Stimulated activated CD8-positive, alpha-beta memory T cell treated with anti-CD3 and anti-CD28 coated beads, Interleukin-7, amount 100 ng/mL, for 4 hours (primary cell): ENCODE measurements at places on chromosomes 13 and 19.

GRCh38 chr19:8030960-8031359 lies 21.6 kb upstream of the CCL25 start:
- no peak for DNase-seq

GRCh38 chr13:67408798-67409197 lies 178.7 kb upstream of the PCDH9 start:
- no peak for DNase-seq

DNA sequence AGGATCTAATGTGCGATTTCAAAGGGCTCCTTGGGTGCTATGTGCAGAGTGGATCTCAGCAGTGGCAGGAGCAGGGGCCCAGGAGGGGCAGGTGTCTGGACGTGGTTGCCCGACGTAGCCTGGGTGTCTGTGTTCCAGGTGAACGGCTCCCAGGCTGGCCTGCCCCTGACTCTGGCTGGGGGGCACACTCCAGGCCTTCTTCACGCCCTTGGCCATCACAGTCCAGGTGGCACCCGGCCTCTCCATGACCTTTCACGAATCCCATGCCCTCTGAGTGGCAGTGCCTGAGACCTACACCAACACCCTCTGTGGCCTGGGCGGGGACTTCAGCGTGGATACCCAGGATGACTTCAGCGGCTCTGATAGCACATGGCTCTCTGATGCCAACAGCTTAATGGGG lies 11.3 kb upstream of the FXYD3 start:
- DNase-seq: no peak

DNA sequence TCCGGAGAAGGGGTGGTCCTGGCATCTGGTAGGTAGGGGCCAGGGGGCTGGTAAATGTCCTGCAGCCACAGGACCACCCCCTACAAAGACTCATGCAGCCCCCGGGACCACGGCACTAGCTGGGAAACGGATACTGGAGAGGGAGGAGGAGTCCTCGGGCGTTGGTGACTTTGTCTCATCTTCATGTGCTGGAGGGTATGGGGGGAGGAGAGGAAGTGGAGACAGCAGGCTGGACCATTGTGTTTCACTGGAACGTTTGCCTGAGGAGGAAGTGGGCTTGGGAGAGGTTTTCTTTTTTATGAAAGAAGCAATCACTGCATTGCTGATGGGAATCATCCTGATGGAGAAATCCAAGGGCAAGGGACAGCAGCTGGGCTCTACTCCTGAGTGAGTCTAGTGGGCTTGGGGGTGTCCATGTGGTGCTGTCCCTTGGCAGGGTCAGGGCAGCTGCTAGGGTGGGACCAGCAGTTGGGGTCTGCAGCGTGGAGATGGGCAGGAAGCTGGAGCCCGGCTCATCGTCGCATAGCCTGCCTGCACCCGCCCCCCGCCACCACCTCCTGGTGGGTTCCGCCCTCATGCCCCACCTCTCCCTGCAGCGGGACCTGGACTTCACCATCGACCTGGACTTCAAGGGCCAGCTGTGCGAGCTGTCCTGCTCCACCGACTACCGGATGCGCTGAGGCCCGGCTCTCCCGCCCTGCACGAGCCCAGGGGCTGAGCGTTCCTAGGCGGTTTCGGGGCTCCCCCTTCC lies 1.7 kb upstream of the ADM5 start:
- no peak for DNase-seq

- no peak for DNase-seq
These were observed 9.3 kb downstream of the ZNF780A start for GRCh38 chr19:40081411-40081810.

DNA sequence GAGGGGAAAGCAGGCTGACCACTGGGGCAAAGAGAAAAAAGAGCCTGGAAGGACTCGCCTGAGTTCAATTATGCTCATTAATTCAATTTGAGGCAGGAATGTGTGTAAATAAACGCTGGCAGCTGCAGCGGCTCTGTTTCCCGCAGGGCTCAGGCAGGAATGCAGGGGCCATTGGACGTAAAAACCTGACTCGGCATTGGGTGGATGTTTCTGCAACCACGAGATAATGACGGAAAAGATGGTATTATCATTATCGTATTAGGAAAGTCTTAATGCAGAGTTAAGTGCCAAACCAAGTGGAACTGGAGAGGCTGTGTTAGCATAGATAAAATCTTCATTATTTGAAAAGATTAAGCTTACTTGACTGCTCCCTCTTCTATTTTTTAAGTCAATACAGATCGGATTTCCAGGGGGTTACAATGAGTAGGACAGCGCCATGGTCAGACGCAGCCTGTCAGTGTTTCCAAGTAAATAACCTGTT lies 169.8 kb downstream of the SHISA2 start:
- DNase-seq: no peak

GRCh38 chr13:75440100-75440499 lies 41.9 kb downstream of the TBC1D4 start:
- no peak for DNase-seq
